AG20443 (cell line): ENCODE measurements at places on chromosomes 6 and 20.
A peak's percentile ranks its signal among the peaks of the same experiment; 100 is the strongest.

- no peak for DNase-seq
Measured at GRCh38 chr20:51739722-51740249, 28.4 kb downstream of the ATP9A start.

- DNase-seq, result peak; percentile 38
Measured at GRCh38 chr6:25312034-25312620, 33.0 kb downstream of the CARMIL1 start.

GRCh38 chr6:81933089-81933488 is 180.6 kb upstream of the TENT5A start:
- DNase-seq, result no peak

DNA sequence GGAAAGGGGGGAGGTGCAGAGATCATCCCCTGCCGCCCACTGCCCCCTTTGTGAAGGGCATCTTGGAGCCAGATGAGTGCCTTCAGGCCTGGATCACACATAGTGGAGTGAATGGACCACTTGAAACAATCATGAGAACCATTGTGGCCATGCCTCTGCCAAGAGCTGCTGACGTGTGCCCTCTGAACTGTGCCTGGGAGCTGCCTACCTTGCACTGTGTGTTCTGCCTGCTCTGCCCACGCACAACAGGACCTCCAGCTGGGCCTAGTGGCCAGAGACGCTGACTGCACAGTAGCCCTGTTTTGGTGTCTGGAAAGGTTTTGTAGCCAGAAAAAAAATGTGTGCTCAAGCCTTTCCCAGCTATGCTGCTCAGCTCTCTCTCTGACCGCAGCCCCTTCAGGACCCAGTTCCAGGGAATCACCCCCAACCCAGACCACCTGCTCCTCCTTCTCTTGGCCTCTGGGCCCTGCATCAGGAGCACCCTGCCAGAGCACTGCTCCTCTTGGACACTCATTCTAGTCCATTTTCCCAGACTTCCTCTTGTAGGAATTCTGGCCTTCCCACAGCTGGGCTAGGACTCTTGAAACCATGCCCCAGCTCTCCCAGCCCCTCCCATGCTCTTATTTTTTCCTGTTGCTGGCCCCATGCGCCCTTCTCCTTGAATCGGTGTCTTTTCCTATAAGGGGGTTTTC is 1.6 kb upstream of the ADIG start:
- no peak for DNase-seq

GRCh38 chr20:17710379-17711266 is 10.9 kb downstream of the BANF2 start:
- no peak for DNase-seq

DNA sequence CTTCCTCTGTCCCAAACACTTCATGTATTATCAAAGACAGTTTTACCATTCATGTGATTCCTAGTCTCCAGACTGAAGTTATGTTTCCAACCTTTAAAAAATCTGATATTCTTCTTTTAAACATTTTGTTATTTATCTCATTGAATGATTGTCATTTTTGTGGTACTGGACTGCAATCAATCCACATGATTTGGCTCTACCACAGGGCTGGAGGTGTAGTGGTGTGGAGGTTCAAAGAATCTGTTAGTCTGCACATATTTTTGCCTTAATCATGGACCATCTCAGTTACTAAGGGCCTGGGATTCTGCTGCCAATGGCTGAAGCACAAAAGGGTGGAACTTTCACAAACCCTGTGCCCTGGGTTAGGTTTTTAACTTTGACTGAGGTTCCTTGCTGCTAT is 164.1 kb upstream of the JAG1 start:
- DNase-seq, result no peak

- DNase-seq, result peak; percentile 47
Measured at GRCh38 chr20:38255393-38255792, 5.1 kb downstream of the KIAA1755 start.

DNA sequence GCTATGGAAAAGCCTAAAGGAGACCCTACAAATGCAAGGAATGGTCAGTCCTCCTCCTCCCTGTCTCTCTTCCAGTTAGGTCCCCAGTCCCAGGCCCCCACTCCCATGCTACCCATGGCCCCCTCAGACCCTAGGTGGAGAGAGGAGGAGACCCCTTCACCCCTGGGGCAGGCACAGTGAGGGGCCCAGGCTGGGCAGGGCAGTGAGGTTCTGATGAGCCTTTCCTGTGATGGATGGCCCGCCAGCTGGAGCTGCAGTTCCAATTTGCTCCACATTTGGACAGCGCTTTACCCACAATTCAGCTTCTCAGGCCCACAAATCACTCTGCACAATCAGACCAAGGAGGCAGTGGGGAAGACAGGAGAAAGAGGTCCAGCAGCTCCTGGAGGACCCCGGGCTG is 37.3 kb upstream of the MLN start:
- no peak for DNase-seq
